NCI-H460 (cell line): ENCODE measurements at places on chromosomes 4 and X. TPM values are rescaled to one million over a fixed set of nuclear protein-coding genes. Genes with fewer than 3 reads are reported as not detected.

TMSB15C gene
- total RNA-seq, result 5.0 and 6.0 TPM in 2 replicates

SRPX2 gene
- total RNA-seq, result 34.8 and 39.8 TPM in 2 replicates

HS3ST1 gene
- 0.54 and 4.6 TPM in 2 replicates for total RNA-seq

ADH1A gene
- total RNA-seq, result not detected in 2 replicates

CSAG2 gene
- total RNA-seq, result not detected in 2 replicates

MAGEA1 gene
- 64.2 and 68.8 TPM in 2 replicates for total RNA-seq

S100G gene
- total RNA-seq, result not detected in 2 replicates
